Stimulated activated effector memory CD8-positive, alpha-beta T cell treated with anti-CD3 and anti-CD28 coated beads, Interleukin-12 subunit alpha, Interleukin-12 subunit beta, amount 100 ng/mL, for 72 hours (primary cell): ENCODE measurements at places on chromosomes 16 and 17.

DNA sequence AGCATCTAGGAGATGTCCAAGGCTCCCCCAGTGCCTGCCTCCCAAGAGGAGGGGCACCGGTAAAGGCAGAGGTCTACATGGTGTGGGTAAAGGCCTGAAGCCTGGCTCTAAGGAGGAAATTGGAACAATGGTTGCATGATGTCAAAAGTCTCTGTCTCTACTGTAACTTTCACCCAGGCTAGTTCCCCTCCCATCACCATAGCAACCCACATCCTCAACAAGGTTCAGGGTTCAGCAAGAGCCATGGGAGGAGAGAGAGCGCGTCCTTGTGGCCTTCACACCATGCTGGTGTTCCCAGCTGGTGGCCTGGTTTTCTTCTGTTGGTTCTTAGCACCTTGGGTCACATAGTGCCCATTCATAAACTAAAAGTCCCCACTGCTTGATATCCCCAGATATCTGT is 196.7 kb upstream of the CDH5 start:
- no peak for DNase-seq

- DNase-seq = no peak
These were observed 37.1 kb upstream of the MGAT5B start for GRCh38 chr17:76830987-76831715.

- no peak for DNase-seq
These were observed 938.2 kb upstream of the CDH8 start for GRCh38 chr16:62974424-62974823.

DNA sequence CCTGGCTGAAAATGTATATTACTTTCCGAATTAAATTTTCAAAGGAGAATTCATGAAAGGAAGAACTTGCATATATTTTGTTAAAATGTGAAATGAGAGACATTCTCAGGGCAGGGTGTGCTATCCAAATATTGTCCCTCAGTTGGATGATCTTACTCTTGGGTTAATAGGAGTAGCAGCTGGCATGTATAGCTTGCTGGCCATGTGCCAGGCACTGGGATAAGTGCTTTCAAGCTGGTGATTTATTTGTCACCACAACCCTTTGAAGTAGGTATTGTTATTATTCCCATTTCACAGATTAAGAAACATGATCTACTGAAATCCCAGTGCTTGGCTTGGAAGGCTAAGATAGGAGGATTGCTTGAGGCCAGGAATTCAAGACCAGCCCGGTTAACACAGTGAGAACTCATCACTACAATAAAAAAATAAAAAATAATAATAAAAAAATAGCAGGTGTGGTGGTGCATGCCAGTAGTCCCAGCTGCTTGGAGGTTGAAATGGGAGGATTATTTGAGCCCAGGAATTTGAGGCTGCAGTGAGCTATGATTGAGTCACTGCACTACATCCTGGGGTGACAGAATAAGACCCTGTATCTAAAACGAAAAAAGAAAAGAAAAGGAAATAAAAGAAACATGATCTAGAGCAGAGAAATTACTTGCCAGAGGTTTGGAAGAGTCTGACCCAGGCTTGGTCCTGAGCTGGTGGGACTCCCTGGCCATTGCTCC is 11.6 kb upstream of the MPHOSPH6 start:
- no peak for DNase-seq

DNA sequence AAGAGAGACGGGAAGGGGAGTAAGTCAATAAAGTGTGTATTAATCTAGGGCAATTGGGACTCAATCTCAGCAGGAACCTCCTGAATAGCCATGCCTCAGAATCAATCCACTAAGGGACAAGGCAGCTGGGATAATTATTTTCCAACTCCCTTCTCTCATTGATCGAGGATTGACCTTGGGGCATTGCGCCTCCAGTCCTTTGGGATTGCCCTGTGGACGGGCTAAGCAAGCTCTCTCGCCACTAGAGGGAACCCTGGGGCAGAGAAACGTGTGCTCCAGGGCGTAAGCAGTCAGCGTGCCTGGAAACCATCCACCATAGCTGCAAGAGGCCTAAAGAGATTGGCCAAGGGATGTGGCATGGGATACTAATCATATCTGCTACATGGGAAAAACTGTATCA is 53.9 kb upstream of the ERCC4 start:
- DNase-seq = peak; percentile 56

DNA sequence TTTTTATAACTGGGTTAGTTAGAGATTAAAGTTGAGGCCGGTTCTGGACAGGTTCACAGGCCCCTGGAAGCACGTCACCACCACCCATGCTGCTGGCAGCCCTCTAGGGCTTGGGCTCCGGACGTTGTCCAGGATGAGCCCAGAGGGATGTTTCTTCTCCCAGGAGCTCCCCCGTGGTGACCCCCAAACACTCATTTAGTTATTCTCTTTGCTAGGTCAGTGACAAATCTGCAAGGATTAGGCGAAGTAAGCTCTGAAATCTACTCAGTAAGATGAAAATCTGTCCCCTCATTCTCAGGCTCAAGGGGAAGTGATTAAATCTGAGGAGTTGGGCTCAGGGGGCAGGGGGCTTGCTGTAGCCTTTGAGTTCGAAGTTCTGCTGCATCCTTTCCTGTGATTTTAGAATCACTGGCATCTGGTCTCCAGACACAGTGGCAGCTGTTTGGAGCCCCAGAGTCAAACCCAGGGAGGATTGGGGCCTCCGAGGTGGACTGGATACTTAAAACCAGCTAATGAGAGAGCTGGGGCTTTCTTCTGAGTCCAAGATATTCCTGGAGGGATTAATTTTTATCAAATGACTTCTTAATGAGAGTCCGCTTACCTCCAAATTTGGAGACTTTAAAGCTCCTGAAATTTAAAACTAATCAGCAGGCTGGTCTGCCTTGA is 49.2 kb upstream of the HS3ST2 start:
- DNase-seq = no peak

DNA sequence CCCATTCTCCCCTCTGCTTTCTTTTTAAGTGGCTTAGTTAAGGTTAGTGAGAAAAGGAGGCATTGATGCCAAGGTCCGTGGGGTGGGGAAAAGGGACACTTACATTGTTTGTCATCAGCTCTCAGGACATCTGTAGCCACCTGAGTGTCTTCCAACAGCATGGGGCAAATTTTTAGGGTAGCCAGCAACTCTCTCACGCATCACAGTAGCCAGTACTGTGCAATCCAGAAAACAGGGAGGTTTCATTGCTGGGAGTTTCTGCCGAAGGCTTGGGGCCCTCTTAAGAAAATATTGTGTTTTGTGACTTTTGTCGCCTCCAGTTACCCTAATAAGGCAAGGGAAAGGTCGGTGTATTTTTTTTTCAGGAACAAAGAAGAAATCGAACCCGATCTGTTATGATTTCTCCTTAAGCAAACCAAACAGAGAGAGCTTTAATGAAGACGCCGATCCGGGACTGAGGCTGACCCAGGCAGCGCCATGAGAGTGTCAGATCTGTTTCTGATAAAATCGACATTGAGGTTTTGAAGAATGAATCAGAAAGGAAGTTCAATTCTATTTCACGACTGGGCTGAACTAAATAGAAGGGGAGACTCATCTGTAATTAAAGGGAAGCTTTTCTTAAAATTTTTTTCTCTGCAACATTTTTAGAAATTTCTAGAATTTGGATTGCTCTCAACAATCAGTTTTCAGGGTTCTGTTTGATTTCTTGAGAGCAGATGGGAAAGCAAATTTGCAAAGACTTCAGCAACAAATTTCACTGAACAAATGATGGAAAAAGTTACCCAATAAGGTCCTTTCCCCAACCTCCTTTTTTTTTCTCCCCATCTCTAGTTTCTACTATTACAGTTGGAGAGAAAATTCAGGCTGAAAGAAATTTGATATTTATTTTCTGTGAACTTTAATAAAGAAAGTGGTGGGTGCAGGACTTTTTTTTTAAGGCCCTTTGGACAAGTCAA is 144.7 kb upstream of the IRX3 start:
- DNase-seq = no peak

DNA sequence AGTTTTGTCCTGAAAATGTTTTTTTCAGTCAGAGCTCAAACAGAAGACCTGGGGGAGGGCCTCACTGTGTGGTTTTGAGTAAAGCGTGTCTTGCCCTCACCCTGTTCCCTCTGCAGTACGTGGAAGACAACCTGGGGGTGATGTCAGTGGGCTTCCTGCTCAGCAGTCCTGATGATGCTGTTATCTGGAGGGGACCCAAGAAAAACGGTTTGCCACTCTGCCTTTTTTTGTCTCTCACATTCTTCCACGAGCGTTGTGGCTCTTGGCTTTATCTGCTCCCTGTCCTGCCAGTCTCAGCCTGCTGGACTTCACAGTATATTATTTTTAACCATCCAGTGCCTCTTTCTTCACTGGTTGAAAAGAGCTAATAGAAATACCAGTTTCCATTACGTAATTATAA is 12.9 kb downstream of the NUBP1 start:
- DNase-seq = no peak

GRCh38 chr16:27381974-27382855 is 19.8 kb upstream of the IL21R start:
- DNase-seq = no peak

DNA sequence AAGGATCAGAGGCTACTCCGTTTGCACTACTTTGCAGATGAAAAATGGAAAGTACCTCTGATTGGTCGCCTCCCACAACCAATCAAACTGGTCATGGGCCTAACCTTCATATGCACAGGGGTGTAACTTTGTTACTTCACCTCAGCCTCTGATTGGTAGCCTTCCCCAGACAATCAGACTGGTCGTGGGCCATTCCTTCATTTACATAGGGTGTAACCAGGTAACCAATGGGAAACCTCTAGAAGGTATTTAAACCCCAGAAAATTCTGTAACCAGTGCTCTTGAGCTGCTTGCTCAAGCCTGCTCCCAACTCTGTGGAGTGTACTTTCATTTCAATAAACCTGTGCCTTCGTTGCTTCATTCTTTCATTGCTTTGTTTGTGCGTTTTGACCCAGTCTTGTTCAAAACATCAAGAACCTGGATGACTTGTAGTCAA is 39.2 kb upstream of the USP22 start:
- DNase-seq = no peak

DNA sequence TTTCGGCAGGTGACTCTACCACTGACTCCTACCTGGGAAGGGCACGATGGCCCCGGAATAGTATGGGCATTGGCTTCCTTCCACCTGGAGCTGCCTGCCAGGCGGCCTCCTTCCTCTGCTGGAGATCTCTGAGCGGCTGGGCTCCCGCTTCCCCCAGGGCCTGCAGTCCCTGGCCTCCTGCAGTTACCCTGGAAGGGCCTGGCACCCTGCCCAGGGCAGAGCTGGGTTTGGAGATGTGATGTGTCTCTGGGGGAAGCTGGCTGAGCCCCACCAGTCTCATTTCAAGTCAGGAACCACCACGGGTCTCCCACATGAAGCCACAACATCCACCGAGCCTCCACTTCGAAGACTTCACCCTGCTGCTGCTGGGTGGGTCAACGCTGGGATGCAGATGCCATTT is 97.9 kb downstream of the IRF8 start:
- no peak for DNase-seq

DNA sequence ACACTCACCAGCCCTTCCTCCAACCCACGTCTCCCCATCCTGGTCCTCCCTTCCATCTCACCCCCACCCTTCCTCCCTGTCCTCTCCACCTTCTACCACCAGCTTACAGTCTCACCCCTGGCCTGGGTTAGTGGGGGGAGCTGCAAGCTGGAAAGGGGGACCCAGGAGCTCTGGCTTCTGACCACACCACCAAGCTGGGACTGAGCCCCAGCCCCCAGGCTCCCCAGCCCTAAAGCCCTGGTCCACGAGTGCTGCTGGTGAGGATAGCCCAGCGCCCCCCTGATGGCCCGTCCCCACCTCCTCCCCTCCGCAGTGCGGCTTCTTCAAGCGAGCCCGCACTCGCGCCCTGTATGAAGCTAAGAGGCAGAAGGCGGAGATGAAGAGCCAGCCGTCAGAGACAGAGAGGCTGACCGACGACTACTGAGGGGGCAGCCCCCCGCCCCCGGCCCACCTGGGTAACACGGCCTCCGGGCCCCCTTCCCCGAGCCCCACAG is 7.2 kb upstream of the PDK2 start:
- DNase-seq = no peak

DNA sequence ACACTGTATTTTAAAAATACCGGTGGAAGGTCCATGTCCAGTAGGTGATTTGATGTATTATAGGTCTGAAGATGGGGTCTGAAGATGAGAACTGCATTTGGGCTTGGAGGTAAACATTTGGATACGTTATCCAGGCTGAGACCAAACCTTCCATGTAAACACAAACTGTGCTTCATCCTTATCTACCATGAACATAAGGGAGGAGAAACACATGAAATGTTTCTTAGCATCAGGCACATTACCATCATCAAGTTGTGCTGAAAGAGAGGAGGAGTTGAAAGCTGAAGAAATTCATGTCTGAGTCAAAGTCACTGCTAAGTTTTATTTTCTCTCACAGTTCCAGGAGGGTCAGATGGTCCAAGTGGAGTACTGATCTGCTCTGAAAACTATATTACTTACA is 11.4 kb downstream of the SF3B3 start:
- no peak for DNase-seq

- DNase-seq = no peak
These were observed 4.2 kb downstream of the DPH1 start for GRCh38 chr17:2034157-2034556.

GRCh38 chr17:14205992-14206461 is 30.6 kb downstream of the CDRT15 start:
- DNase-seq = no peak

DNA sequence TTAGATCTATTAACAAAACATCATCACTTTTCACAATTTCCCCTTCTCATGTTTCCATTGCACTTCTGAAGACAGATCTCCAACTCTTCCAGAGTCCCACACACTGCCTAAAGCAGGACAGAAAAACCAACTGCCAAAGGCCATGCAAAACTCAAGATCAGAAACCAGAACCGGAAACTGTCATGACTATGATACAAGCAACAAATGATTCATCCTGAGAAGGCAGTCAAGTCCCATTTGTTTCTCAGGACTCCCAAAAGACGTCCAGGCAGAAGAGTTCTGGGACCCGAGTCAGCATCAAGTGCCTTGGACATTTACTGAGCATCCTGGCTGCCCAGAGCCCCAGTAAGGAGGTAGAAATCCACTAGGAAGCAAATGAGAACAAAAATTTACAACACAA is 38.8 kb downstream of the ERN1 start:
- peak; percentile 59 for DNase-seq

GRCh38 chr17:56510554-56511342 is 82.8 kb upstream of the NOG start:
- no peak for DNase-seq

DNA sequence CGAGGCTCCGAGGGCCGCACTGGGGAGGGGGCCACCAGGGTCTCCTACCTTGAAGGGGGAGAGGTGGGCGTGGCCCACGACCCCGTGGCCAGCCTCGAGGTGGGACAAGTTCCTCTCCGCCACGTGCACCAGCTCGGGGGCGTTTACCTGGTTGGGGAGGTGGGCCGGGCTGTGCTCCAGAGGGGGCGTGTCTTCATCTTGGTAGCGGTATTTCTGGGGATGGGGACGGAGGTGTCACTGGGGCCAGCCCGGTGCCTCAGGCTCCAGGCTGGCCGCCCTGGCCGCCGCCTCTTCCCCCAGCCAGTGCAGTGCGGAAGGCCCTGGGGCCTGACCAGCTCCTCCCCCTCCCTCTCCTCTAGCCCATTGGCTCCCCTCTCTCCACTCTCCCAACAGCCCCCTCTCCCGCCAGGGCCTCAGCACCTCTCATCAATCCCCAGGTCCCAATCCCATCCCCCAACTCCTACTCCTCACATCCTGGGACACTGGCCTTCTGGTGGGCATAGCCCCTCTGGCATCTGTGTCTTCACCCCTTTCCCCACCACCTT is 11.5 kb downstream of the DLG4 start:
- no peak for DNase-seq
